ENCODE measurements at places on chromosomes 3 and 15. TPM values are rescaled to one million over a fixed set of nuclear protein-coding genes. Genes with fewer than 3 reads are reported as not detected.

The GPR62 gene
- total RNA-seq = not detected

The FBXL2 gene
- total RNA-seq = 20.4 TPM

The NMNAT3 gene
- total RNA-seq = 2.2 TPM

DNA sequence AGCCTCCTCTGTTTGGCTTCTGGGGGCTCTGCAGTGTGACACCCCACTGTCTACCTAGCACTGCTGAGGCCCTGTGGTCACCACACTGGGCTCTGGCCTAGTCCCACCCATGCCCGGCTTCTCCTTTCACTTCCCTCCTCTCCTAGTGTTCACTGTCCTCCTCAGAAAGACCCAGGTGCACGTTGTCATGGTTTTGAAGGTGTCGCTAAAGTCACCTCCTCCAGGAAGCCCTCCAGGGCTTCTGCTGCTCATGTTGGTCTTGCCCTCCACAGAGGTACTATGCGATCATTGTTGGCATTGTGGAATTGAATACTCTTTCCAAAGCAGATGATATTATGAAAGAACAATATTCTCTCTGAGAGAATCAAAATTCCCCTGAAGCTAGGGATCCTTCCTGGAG is 163.5 kb downstream of the GABRG3 start:
- DNase-seq = no peak

DNA sequence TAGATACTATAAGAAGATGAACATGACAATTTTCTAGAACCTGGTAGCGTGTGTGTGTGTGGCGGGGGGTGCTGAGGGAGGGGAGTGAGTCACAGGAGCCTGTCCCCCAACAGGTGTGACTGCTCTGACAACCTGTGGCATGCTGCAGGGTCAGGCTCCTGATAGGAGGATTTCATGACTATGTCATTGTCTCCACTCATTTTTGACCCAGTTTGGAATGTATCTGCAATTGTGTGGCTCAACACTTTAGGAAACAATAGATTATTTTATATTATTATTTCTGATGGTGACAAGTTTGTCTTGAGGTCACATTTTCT is 9.3 kb upstream of the VILL start:
- peak; percentile 44 for DNase-seq

- DNase-seq = no peak
Observed at GRCh38 chr15:28178727-28179126, 79.6 kb upstream of the OCA2 start.

GRCh38 chr3:110491413-110491812 is 580.2 kb upstream of the NECTIN3 start:
- DNase-seq = no peak

- DNase-seq = no peak
Observed at GRCh38 chr3:56835650-56836227, 34.0 kb upstream of the ARHGEF3 start.

DNA sequence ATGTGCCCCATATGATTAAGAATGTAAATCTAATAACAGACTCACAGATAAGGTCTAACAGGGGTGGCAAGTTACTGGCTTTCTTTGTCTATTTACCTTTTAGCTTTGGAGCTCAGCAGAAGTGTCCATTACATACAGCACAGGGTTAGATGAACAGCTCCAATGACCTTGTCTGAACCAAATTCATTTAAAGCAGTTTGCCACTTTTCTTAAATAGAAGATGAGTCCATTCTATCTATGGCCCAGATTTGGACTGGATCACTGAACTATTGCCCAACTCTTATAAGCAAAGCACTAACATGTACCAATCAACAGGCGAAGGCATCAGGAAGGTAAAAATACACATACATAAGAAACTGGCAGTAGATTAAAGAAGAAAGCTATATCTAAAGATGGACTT is 214.4 kb downstream of the TIGIT start:
- no peak for DNase-seq

GRCh38 chr3:139629033-139629432 is 48.7 kb downstream of the NMNAT3 start:
- DNase-seq = no peak

GRCh38 chr15:61381501-61381900 is 152.4 kb upstream of the RORA start:
- no peak for DNase-seq

GRCh38 chr3:5787861-5788488 is 600.5 kb downstream of the EDEM1 start:
- DNase-seq = no peak

Measured in osteocyte (in vitro differentiated cells).